Activated CD4-positive, alpha-beta T cell treated with anti-CD3 and anti-CD28 coated beads, Interleukin-2, amount 10 ng/mL, durations not matched to agents 7 days and 5 days (primary cell): ENCODE measurements at places on chromosomes 3 and 15. TPM values are rescaled to one million over a fixed set of nuclear protein-coding genes. Genes with fewer than 3 reads are reported as not detected.

GRCh38 chr3:75300606-75301005, 363.5 kb upstream of the FRG2C start:
- no peaks in the 10 kb centered on the region for H3K27me3 ChIP-seq
- DNase-seq: no peak
- no peaks in the 10 kb centered on the region for H3K36me3 ChIP-seq
- H3K4me3 ChIP-seq: no peak overlapping the region
- no peak overlapping the region for H3K27ac ChIP-seq
- no peaks in the 10 kb centered on the region for H3K4me1 ChIP-seq

GRCh38 chr3:16658925-16659793, 53.9 kb upstream of the DAZL start:
- no peaks in the 10 kb centered on the region for H3K4me1 ChIP-seq
- no peak for DNase-seq
- peaks cover 4% of the 10 kb centered on the region for H3K27me3 ChIP-seq
- H3K4me3 ChIP-seq: no peak overlapping the region
- no peak overlapping the region for H3K27ac ChIP-seq
- no peaks in the 10 kb centered on the region for H3K36me3 ChIP-seq

DNA sequence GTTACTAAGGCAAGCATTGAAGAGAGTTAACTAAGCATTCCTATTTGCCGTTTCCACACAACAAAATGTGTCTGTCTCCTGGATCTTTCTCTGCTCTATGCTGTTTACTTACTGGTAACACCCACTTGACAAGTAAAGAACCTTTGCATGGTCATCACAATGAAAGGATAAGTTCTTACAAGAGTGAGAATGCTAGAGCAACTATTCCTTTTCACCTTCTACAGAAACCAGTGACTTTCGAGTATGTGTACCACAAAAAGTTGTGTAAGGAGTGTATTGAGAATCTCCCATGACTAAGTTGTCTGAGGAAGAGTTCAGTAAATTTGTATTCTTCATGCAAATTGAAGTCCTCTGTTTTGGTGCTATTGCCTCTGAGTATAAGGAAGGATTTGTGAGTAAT, 10.8 kb downstream of the TIPARP start:
- H3K27me3 ChIP-seq: no peaks in the 10 kb centered on the region
- peaks cover 86% of the 10 kb centered on the region for H3K4me1 ChIP-seq
- DNase-seq: no peak
- peaks cover 74% of the 10 kb centered on the region for H3K36me3 ChIP-seq

GRCh38 chr3:149251186-149251585, 29.6 kb upstream of the CP start:
- no peak for DNase-seq
- no peak overlapping the region for H3K4me3 ChIP-seq
- peaks cover 18% of the 10 kb centered on the region for H3K4me1 ChIP-seq
- no peaks in the 10 kb centered on the region for H3K36me3 ChIP-seq
- peaks cover 18% of the 10 kb centered on the region for H3K27me3 ChIP-seq

GRCh38 chr3:65974509-65974908, 64.2 kb downstream of the MAGI1 start:
- H3K4me3 ChIP-seq: no peak overlapping the region
- no peaks in the 10 kb centered on the region for H3K4me1 ChIP-seq
- H3K27ac ChIP-seq: no peak overlapping the region
- DNase-seq: no peak

- peaks cover 1% of the 10 kb centered on the region for H3K36me3 ChIP-seq
- H3K4me3 ChIP-seq: no peak overlapping the region
- peaks cover 73% of the 10 kb centered on the region for H3K27me3 ChIP-seq
Observed at GRCh38 chr15:51097553-51098330, 3.0 kb upstream of the TNFAIP8L3 start.

- H3K4me3 ChIP-seq: no peak overlapping the region
- no peak for DNase-seq
- H3K27ac ChIP-seq: no peak overlapping the region
- H3K27me3 ChIP-seq: no peaks in the 10 kb centered on the region
- no peaks in the 10 kb centered on the region for H3K36me3 ChIP-seq
Observed at GRCh38 chr3:21041621-21042020, 709.4 kb downstream of the ZNF385D start.

Gene SLC27A2
- total RNA-seq: 9.9 TPM

Gene LRRIQ4
- total RNA-seq: not detected

Gene CYP11A1
- not detected for total RNA-seq

Gene CLDN16
- total RNA-seq: not detected

Gene PEX5L
- total RNA-seq: 0.04 TPM

Gene DZIP1L
- total RNA-seq: 0.40 TPM

Gene PRKCI
- 26.5 TPM for total RNA-seq

Gene CCR8
- total RNA-seq: 1.9 TPM

Gene NEO1
- total RNA-seq: 4.3 TPM

Gene VEPH1
- total RNA-seq: not detected
